ENCODE measurements at places on chromosomes 6 and 20. TPM values are rescaled to one million over a fixed set of nuclear protein-coding genes. Genes with fewer than 3 reads are reported as not detected.

DNA sequence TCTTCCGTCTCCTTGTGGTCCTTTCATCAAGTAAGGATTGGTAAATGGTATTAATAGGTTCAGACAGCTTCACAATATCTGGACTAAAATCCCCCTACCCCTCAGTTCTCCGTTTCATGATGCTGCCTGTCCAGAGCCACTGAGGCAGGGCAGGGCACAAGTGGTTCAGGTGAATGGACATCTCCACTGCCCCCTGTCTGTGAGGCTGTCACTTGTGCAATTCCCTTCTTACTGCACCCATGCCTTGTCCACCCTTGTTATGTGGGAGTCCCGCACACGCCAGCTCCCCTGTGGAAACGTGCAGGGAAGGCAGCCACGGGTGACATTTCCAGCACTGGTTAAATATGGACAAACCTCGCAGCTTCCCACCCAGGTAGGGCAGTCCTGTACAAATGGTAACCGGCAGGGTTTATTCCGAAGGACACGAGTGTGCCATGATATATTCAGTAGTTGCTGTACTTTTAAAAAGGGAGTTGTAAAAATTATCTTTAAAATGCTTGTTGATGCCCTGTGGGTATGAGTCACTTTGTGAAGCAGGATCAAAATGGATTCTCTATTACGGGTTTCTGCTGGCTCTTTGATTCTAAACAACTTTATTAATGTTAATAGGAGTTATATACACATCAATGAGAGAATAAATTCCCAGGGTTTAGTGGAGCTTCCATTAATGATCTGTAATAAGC is 73.5 kb downstream of the FYN start:
- no peak for DNase-seq

GRCh38 chr20:22293886-22294285 is 290.5 kb downstream of the FOXA2 start:
- no peak for DNase-seq

The CCM2L gene
- total RNA-seq = not detected

GRCh38 chr6:35068206-35068605 is 72.9 kb downstream of the TCP11 start:
- DNase-seq = no peak

The FOXS1 gene
- total RNA-seq = not detected

DNA sequence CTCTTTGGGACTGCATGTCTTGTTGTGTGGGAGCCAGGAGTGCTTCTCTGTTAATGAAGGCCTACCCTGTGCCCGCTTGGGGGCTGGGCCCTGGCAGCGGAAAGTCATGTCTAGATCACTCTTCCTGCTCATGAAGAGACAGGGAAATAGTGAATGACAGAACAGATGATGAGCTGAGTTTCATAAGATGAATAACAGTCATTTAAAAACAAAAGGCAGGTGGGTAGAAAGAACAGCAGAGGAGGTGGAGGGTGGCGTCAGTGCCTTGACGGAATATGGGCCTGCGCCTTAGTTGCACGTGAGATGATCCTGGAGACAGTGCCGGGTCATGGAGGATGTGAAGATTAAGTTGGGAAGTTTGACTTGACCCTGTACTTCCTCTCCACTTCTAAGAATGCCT is 85.5 kb downstream of the ARID1B start:
- no peak for DNase-seq

GRCh38 chr6:135128268-135128914 is 52.7 kb upstream of the MYB start:
- DNase-seq = peak; percentile 86

GRCh38 chr20:21048841-21049273 is 57.3 kb downstream of the LINC00237 start:
- DNase-seq = peak; percentile 86

DNA sequence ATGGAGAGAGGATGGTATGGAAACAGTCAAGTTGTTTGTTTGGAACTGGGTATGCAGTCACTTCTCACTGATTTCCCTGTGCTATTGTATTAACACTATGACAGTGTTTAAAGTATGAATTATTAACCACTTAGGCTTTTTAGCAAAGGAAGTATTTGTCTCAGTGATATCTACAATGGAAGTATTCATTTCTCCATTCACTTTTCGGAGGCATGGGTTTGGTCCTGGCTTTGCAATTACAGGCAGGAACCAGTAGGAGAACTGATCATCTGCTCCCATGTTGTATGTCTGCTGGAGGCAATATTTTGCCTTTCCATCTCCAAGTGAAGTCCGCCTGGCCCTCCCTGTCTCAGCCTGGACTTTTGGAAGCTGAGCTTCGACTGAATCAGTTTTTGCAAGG is 30.6 kb upstream of the EXOC2 start:
- DNase-seq = no peak

DNA sequence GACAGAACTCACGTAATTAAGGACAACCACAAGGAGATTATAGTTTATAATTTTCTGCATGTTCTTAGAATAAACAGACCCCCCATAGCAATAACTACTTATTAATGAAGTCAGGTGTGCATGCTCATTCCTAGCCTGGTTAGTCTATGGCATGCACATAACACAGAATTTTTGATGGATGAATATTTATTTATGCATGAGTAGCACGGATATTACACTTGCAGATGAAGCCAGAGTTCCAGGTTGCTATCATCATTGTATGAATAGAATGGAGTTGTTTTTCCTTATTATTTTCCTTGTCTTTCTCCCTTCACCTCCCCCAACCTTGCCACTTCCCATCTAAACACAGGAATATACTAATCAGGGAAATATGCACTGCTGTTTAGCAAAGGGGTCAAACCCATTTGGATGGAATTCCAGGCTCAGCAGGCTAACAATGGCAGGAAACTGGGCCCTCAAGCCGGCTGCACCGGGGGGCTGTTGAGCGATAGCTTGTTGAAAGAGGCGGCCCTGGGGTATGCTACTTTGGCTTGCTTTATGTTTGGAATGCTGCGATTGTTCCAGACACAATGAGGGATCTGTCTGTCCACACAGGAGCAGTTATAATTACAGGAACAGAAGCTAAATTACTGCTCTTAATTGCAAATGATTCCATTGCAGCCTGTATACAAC is 112.6 kb downstream of the TMEM170B start:
- no peak for DNase-seq

The OR2J3 gene
- not detected for total RNA-seq

DNA sequence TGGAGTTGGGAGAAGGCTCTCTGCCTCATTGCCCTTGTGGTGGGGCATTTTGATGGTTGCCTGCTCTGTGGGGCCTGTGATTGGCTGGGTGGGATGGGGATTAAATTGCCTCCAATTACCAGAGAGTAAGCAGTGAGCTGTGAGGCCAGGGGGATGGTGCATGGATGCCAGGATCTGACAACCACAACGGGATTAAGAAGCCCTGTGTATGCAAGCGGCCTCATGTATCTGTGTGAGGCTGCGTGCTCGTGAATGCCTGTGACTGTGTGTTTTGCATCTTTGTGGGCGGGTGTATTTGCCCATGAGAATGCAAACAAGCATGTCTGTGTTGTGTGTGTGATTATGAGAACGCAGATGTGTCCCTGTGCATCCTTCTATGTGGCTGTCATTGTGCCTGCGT is 46.1 kb downstream of the CD40 start:
- DNase-seq = no peak

The PAK5 gene
- not detected for total RNA-seq

GRCh38 chr20:61662968-61663331 is 402.7 kb downstream of the TAF4 start:
- DNase-seq = no peak

The PTK6 gene
- total RNA-seq = 0.35 TPM

The LAMA2 gene
- total RNA-seq = 0.64 TPM

All from activated CD4-positive, alpha-beta T cell treated with anti-CD3 and anti-CD28 coated beads, Interleukin-2, amount 10 ng/mL, durations not matched to agents 24 days and 14 days (primary cell).